ENCODE measurements at places on chromosomes 12 and 14.

DNA sequence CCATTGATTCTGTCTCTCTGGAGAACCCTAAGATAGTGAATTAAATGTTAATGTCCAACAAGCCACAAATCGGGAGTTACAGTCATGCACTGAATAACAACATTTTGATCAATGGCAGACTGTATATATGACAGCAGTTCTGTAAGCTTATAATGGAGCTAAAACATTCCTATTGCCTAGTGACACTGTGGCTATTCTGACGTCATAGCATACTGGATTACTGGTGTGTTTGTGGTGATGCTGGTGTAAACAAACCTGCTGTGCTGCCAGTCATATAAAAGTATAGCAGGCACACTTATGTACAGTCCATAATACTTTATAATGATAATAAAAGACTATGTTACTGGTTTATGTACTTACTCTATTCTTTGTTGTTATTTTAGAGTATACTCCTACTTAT is 56.7 kb upstream of the BICD1 start:
- no peak for DNase-seq

DNA sequence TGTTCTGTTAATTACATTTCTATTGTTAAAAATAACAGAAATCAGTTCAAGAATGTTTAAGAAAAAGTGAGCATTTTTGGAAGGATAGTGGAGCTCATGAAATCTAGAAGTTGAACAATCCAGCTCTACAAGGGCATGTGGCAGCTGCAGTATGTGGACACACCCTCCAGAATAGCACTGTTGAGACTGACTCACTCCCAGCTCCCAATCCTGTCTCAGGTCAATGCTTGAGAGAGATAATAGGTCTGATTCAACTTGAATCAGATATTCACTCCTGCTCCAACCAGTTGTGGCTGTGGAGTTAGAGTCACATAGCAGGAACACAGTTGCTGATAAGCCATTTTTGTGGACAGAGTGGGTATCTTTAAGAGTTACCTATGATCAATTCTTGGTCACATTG is 113.0 kb upstream of the NTF3 start:
- no peak for DNase-seq

DNA sequence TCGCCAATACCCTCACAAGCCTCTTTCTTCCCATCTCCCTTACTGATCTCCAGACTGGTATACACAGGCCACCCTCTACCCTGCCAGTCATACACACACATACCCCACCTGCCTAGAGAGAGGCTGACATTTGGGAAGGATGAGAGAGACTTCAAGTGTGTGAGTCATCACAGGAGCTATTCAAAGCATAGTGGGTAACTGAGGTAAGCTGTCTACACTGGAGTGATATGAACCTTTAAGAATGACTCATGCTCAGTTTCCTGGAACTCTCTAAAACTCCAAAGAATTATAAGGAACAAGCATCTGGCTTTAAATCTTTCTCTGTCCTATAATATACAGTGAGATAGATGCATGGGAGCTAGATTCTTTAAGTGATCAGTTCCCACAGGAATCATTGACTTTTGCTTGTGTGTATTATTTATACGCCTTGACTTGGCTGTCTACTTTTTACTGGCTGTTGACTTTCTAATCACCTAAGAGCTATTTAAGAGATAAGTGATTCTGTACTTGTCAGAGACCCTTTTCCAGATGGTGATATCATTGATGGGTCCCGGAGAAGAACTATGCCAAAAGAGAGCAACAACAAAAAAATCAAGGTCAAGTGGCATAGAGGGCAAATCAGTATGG is 5.8 kb downstream of the IGF1 start:
- DNase-seq = no peak

DNA sequence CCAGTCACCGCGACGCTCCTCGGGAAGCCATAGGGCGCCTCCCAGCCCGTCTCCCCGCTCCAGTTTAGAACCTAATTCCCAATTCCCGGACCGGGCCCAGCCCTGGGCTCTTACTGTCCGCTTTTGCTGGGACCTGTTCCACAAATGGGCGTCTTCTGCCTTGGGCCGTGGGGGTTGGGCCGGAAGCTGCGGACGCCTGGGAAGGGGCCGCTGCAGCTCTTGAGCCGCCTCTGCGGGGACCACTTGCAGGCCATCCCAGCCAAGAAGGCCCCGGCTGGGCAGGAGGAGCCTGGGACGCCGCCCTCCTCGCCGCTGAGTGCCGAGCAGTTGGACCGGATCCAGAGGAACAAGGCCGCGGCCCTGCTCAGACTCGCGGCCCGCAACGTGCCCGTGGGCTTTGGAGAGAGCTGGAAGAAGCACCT is 797 bp downstream of the UNG start:
- no peak for DNase-seq

GRCh38 chr14:58659846-58660245 is 22.1 kb downstream of the DACT1 start:
- no peak for DNase-seq

Measured in activated T-cell treated with anti-CD3 and anti-CD28 coated beads for 1 hour (primary cell).